ENCODE measurements at places on chromosomes 4 and X.

GRCh38 chr4:72827968-72828367 is 241.5 kb downstream of the COX18 start:
- no peaks in the 10 kb centered on the region for H3K36me3 ChIP-seq
- no peaks in the 10 kb centered on the region for H3K4me1 ChIP-seq
- no peak overlapping the region for H3K27ac ChIP-seq

DNA sequence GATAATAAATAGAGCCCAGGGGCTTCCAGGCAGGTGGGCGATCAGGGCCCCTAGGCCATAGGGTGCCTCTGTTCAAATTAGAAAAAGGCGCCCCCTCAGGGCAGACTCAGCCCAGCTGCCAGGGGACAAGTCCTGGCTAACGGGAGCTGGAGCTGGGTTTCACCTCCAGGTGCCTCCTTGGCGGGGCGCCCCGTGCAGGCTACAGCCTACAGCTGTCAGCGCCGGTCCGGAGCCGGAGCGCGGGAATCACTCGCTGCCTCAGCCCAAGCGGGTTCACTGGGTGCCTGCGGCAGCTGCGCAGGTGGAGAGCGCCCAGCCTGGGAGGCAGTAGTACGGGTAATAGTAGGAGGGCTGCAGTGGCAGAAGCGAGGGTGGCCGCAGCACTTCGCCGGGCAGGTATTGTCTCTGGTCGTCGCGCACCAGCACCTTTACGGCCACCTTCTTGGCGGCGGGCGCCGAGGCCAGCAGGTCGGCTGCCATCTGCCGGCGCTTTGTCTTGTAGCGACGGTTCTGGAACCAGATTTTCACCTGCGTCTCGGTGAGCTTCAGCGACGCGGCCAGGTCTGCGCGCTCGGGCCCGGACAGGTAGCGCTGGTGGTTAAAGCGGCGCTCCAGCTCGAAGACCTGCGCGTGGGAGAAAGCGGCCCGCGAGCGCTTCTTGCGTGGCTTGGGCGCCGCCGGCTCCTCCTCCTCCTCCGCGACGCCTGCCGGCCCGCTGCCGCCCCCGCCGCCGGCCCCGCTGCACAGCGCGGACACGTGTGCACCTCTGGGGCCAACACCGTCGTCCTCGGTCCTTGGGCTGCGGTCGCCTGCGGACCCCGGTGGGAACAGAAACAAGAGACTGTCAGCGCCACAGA is 2.4 kb downstream of the NKX3-2 start:
- peaks cover 64% of the 10 kb centered on the region for H3K27me3 ChIP-seq
- H3K4me3 ChIP-seq: no peak overlapping the region
- peaks cover 31% of the 10 kb centered on the region for H3K4me1 ChIP-seq
- no peak overlapping the region for H3K27ac ChIP-seq

DNA sequence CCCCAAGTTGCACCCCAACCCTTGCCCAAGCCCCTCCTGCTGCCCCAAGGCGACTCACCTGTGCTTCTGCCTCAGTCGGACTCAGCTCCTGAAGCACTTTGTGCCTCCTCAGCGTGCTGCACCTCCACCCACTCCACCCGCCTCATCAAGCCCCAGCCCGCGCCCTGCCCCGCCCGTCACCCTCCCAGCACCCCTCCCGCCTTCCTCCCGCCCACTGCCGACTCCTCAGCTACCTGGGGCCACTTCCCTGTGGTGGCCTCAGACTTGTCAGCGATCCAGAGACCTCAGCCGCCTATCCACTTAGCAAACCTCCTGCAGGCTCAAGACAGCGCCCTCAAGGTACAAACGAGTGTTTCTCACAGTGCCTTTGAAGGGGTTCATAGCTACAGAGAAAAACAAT is 19.6 kb upstream of the IQCM start:
- no peaks in the 10 kb centered on the region for H3K27me3 ChIP-seq
- no peak overlapping the region for H3K27ac ChIP-seq
- H3K4me3 ChIP-seq: no peak overlapping the region
- no peaks in the 10 kb centered on the region for H3K36me3 ChIP-seq
- H3K4me1 ChIP-seq: no peaks in the 10 kb centered on the region

DNA sequence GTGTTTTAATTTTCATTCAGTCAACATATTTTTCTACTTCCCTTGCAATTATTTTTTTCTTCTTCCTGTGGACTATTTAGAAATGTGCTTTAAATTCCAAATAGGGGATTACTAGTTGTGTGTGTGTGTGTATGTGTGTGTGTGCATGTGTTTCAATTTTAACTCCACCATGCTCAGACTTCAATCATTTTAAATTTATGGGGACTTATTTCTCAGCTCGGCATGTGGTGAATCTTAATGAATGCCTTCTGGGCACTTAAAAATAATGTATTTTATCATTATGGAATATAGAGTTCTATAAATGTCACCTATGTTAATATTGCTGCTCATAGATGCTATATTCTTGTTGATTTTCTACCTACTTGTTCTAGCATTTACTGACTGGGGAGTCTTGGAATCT is 465.6 kb upstream of the PRKX start:
- no peak overlapping the region for H3K4me3 ChIP-seq
- H3K27ac ChIP-seq: no peak overlapping the region
- H3K4me1 ChIP-seq: no peaks in the 10 kb centered on the region
- no peaks in the 10 kb centered on the region for H3K27me3 ChIP-seq
